H9 (cell line): ENCODE measurements at places on chromosomes 11 and 22.

GRCh38 chr11:47506795-47507562 is 46.0 kb downstream of the CELF1 start:
- DNase-seq = no peak

- DNase-seq = no peak
Measured at GRCh38 chr11:118068945-118069612, 7.8 kb upstream of the TMPRSS4 start.

DNA sequence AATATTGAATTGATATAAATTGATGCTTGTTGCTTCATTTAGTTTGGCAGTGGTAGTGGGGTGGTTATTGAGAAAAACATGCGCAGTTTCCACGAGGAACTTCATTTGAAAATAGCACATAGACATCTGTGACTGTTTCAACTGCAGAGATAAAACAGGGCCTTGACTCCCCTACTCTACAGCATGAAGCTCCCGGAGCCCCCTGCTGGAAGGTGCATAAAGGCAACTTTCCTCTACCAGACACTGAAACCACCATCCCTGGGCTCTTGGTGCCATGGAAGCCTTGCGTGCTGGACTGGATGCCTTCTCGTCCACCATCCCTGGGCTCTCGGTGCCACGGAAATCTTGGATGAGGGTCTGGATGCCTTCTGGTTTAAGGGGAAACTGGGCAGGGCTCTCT is 195.9 kb downstream of the CSNK2A3 start:
- peak; percentile 69 for DNase-seq

GRCh38 chr22:26559961-26560575 is 29.9 kb downstream of the TPST2 start:
- no peak for DNase-seq

- DNase-seq = no peak
Measured at GRCh38 chr22:27482402-27482801, 319.2 kb downstream of the MN1 start.

DNA sequence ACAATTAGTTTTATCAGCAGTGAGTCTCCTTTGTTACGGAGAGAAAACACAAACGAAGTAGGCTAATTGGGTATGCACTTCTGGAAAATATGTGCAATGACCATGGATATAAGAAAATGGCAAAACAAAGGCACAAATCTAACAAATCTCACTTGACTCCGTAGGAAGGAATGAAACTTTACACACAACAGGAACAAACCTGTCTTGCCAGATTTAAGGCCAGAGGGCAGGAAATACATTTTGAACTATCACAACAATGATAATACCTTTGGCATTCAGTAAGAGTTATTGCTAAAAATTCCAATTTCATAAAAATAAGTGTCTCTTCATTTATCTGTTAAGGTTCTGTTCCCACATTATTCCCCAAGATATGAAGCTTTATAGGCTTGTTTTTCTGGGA is 36.6 kb downstream of the SLC25A17 start:
- no peak for DNase-seq

DNA sequence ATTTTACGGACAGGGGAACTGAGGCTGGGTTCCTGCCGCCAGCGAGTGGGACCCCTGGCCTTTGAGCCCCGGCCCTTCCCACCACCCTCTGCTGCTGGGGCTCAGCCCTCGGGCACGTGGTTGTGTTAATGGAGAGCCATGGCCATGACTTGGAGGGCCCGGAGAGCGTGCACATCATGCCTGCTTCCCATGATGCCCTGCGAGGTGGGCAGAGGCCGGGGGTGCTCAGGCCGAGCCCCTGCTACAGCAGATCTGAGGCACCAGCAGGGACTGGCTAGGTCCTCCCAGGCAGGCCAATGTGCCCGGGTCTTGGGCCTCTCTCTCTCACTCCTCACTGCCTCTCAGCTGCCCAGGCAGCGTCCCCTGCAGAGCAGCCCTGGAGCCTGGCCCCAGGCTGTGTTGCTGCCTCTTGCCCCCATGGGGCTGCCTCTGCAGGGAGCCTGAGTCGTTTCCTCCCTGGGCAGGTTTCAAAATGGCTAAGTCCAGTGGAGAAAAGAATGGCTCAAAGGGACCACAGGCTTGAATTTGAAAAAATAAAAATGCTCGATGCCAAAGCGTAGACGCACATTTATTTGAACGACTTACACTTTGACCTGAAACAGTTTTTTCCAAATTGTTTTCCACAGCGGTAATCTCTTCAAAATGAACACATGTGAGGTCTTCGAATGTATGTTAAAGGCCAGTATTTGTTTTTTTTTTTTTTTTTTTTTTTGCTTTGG is 72.6 kb upstream of the CLDN5 start:
- DNase-seq = no peak

DNA sequence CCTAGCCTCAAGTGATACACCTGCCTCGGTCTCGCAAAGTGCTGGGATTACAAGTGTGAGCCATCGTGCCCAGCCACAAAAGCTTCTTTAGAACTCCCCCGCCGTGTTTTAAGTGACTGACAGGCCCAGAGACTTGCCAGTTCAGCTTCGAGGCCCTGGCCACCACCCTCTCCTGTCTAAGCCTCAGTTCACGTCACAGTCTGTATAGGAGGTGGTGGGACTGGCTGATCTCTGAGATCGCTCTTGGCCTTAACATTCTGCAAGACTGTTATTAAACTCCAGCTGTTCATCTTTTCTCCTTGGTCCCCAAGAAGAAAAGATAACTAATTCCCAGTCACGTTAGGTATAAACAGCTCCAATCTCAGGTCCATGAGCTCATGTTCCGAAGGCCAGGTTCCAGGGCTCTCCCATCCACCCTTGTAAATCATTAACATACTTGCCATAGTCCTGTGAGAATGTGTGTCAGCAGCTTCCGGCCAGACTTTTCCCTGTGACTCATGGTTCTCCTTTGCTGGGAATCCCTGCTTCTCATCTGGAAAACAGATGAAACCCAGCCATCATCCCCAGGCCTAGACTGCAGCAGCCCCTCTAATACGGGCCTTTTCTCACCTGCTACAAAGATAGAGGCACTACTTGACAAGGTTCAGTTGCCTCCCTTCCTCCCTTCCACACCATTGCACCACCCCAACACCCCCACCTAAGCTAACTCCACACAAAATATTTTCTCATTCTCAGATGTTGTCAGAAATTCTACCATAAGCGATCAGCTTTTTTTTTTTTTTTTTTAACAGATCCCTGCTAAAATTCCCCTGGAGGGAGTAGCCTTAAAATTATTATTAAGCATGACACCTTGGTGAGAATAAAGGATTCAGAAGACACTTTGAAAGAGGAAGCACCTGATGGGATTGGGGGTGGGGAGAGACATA is 5.6 kb upstream of the KIAA0930 start:
- no peak for DNase-seq

GRCh38 chr11:126499131-126499752 is 143.8 kb downstream of the ST3GAL4 start:
- DNase-seq = no peak

DNA sequence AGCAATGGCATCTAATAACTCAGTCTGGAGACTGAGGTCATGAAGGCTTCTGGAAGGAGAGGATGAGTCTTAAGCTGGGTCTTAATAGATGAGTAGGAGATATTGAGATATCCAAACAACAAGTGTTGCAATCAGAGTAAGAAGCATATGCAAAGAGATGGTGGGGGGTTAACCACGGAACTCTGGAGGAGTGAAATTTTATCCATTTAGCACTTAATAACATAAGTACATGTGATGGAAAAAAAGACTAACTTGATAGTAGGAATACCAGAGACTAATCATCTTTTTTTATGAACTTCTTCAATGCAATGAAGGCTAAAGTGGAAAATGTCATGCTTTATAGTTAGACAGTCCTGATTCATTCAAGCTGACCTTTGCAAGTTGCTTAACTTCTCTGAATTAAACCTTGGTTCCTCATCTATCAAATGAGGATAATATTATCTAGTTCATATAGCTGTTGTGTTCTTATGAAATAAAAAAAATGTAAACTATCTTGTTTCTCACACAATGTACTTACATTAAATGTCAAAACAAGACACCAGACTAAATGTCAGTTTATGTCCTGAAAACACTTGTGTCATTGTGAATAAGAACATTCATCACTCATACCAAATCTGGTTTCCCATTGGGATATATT is 403.1 kb upstream of the CCDC90B start:
- no peak for DNase-seq

DNA sequence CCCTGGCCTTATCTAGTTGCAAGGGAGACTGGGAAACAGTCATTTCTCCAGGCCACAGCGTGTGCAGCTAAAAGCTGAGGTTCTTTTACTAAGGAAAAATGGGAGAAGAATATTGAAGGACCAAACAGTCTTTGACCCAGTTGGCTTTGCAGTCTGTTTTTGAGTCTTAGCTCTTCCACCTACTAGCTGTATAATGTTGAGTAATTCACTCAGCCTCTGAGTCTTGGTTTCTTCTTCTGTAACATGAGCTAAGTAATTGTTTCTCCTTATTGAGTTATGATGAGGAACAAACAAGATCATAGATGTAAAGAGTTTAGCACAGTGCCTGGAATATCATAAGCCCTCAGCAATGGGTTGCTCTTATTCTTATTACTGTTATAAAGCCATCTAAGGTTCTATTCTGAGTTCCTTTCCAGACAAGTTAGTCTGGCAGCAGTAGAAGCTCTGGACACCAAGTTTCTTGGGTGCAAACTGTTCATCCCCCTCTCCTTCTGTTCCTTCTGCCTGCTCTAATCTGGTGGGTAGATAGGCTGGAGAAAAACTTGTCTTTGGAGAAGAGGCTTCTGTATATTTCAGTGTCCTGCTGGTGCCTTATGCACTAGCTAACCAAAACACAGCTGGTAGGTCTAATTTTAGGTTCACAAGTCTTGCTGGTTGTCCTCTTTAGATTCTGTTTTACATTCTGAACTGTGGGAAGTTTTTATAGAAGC is 13.5 kb downstream of the TRIM44 start:
- DNase-seq = no peak

GRCh38 chr11:65434057-65434666 is 11.6 kb downstream of the NEAT1 start:
- DNase-seq = no peak

DNA sequence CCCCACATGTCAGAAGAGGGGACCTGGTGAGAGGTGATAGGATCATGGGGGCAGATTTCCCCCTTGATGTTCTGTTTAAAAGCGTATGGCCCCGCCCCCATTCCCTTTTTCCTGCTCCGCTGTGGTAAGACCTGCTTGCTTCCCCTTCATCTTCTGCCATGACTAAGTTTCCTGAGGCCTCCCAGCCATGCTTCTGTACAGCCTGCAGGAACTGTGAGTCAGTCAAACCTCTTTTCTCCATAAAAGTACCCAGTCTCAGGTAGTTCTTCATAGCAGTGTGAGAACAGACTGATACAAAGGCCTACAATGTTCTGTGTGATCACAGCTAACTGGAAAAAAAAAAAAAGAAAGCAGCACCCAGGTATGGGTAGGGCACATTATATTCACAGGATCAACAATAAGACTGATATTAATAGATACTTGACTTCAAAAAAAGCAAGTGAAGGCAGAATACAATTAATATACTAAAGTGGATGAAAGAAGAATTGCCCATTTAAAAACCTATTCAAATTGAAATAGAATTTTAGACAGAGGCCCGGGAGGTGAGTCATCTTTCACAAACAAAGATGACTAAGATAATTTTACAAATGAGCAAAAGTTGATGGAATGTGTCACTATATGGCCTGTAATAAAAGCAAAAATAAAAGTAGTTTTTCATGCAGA is 1.7 kb upstream of the OR52K1 start:
- no peak for DNase-seq

DNA sequence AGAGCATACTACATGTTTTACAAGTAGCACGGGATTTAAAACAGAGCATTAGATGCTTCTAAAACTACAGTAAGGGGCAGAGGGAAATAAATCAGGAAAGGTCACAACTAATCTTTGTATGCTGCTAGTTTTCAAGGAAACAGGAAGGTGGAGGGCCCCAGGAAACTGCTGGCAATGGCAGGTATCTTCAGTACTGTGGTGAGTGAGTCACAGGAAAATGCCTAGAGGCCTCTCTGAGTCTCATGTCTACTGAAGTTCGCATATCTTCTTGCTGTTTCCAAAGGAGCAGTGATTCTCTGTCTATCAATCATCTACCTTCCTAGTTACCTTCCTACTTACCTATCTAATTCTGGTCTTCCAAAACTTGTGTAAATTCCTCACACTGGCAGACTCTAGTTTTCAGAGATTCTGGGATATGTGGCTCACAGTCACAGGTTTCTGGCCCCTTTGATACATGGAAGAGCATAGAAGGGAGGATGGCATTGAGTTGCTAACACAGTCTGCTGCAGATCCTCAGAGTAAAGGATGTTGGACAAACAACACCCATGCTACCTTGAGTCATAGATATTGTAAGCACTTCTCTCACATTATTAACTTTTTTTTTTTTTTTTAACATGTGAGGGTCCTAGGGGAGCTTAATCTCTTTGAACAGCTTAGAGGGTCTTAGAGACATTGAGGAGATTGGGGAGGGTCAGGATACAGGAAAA is 58.8 kb upstream of the SYN3 start:
- no peak for DNase-seq

GRCh38 chr22:49116486-49117120 is 711.1 kb downstream of the BRD1 start:
- peak; percentile 19 for DNase-seq

- DNase-seq = peak; percentile 71
Measured at GRCh38 chr11:72684236-72684912, 10.2 kb upstream of the PDE2A start.

GRCh38 chr11:103529181-103529684 is 420.0 kb downstream of the DYNC2H1 start:
- DNase-seq = no peak

DNA sequence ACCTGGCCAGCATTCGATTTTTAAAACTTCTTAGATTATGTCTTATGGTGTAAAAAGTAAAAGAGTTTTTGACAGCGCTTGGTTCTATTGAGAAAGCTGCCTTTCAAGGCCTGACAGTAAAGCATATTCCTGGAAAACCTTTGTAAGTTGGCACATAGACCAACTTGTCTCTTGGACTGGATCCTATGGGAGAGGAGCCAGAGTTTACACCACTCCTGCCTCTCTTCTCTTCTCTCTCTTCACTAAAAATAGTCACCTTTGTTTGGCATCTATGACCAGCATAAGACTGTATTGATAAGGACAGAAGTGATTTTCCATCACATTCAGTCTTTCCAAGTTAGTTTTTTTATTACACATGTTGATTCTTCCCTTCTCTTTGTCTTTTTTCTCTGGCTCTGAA is 33.7 kb downstream of the CSRP3 start:
- no peak for DNase-seq

DNA sequence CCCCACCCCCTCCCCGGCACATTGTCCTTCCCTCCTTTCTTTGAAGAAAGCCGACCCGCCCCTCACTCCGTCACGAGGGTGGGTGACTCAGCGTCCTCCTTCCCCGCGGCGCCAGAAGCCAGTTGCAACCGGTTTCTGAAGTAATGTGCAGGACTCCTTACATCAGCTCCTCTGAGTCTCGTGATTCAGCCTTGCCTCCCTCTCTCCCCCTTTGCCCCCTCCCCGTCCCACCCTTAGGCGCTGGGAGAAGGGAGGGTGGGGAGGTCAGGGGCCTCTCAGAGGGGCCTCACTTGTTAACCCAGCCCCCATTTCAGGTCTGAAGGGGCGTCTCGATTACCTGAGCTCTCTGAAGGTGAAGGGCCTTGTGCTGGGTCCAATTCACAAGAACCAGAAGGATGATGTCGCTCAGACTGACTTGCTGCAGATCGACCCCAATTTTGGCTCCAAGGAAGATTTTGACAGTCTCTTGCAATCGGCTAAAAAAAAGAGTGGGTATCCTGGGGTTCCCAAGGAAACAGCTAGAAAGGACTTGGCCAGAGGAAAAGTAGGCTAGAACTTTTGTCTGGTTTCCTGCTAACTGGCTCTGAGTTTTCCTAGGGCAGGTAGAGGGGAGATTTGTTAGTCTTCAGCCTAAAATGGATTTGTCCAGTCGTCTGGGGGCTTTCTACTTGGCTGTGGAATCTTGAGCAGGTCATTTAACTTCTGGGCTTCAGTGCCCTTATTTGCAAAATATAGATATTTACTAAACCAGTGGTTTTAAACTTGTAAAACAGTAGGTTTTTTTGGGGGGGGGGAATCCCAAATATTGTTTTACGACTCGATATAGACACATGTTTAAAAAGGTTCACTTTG is 1.1 kb downstream of the SLC3A2 start:
- DNase-seq = no peak
